ENCODE measurements at places on chromosomes 6 and 20.

GRCh38 chr20:5046656-5047339, 45.5 kb upstream of the SLC23A2 start:
- peak; percentile 46 for DNase-seq

- DNase-seq: no peak
Measured at GRCh38 chr20:58828136-58828535, 22.6 kb downstream of the GNAS-AS1 start.

- peak; percentile 91 for DNase-seq
Measured at GRCh38 chr6:52663120-52663935, 7.6 kb upstream of the TMEM14A start.

- DNase-seq: peak; percentile 48
Measured at GRCh38 chr6:96923871-96924493, 546 bp upstream of the KLHL32 start.

GRCh38 chr20:49272654-49273053, 5.2 kb downstream of the ZNFX1 start:
- DNase-seq: no peak

- no peak for DNase-seq
Measured at GRCh38 chr6:123747515-123747914, 56.1 kb upstream of the NKAIN2 start.

DNA sequence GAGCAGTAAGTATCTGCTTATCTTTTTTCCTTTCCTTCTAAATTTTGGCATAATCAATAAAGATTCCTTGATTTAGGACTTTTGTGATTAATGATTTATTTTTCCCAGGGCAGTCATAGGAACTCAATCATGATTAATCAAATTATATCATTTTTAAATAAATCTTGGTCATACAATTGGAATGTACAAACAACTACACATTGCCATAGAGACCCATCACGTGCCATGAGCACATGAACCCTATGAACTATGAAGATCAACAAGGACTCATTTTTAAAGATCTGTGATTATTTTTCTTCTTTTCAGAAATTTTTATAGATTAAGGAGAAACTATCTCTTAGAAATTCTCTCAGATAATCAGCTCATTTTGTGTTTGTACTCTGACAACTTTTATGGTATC, 622.4 kb downstream of the BCKDHB start:
- no peak for DNase-seq

DNA sequence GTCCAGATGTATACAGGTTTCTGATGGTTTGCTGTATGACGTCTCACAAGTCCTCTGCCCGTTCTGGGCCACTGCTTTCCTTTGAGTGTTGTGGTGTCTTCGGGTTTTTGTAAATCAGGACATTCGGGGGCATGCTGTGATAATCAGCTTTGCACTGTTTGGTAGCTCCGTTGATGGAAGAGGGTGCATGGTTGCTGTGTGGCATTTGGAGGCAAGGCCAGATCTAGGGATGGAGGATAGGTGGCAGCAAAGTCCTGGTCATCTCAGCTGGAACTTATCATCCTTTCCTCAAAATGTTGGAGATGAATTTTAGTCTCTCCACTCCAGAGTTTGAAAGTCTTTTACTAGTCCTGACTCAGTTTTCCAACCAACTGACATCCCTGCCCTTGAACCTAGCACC, 91.0 kb downstream of the SCP2D1 start:
- peak; percentile 31 for DNase-seq

DNA sequence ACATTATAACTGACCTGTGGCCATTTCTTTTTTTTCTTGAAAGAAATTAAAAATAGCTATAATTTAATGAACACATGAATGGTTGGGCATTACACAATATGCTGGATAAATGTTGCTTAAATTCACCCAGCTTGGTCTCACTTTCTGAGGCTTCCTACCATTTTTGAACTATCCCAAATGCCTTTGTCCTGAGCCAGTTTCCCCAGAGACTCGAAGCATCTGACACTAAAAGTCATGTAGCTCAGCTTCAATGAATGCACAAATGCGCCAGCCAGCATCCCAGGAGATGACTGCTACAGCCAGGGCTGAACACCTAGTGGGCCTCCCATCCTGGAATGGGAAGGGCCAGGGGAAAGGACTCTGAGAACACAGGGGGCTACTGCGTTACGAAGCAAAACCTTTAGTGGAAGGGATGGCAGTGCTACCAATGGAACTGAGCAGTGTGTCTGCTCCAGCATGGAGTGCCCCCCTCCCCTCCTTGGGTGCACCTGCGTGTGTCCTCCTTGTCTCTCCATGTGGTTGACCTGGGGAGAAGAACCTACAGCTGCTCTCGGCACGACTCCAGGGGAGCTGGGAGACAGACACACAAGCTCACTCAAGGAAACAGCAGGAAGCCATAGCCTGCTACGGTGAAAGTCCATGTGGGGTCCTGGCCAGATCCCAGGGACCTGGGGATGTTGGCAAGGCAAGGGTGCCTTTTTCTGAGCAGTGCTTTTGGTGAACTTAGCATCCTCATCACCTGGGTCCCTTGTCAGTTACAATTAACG, 60.9 kb downstream of the IRF4 start:
- no peak for DNase-seq

DNA sequence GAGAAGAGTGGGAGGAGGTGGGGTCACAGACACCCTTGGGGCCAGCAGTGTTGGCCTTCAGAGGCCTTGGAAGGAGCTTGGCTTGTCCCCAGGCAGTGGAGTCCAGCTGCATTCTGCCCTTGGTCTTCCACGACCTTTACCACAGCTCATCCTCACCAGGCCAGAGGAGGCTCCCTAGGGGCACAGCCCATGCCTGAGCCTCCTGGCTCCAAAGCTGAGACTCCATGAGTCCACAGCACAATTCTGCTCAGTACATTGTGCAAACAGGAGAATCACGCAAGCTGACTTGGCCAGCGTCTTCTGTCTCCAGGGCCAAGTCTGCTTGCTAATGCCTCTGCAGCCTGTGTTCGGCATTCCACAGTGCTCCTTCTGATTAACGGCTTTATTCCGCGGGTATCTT, 337.2 kb downstream of the SMOC2 start:
- no peak for DNase-seq

GRCh38 chr20:47857569-47858464, 72.5 kb upstream of the SULF2 start:
- DNase-seq: no peak

DNA sequence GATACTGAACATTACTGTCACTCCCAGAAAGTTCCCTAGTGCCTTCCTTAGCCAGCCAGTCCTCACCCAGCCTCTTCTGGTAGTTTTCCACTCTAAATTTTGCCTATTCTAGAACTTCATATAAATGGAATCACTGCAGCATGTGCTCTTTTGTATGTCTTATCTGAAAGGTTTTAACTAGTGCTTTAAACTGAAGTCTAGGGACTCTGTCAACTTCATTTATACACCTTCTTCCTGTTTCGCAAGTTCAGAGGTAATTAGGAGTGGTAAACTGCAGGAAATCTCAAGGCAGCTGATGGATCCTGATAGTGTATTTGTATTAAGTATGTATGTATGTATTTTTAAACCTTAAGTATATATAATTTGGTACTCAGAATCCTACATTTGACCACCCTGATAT, 94.3 kb downstream of the TCP11 start:
- peak; percentile 69 for DNase-seq

- peak; percentile 23 for DNase-seq
Measured at GRCh38 chr6:22149501-22150367, 147.1 kb downstream of the PRL start.

GRCh38 chr20:43681991-43682410, 15.1 kb downstream of the MYBL2 start:
- DNase-seq: peak; percentile 70

GRCh38 chr20:41147767-41148191, 10.4 kb downstream of the PLCG1 start:
- DNase-seq: no peak

GRCh38 chr20:1001116-1001515, 995 bp downstream of the RSPO4 start:
- DNase-seq: no peak

GRCh38 chr6:150549674-150550101, 50.0 kb upstream of the PLEKHG1 start:
- DNase-seq: no peak

DNA sequence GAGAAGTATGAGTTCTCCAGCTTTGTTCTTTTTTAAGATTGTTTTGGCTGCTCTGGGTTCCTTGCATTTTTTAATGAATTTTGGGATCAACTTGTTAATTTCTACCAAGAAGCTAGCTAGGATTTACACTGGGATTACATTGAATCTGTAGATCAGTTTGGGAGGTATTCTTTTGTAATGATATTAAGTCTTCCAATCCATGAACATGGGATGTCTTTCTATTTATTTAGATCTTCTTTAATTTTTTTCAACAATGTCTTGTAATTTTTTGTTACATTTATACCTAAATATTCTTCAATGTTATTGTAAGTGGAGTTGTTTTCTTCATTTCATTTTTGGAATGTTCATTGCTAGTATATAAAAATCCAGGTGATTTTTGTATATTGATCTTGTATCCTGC, 12.5 kb downstream of the PRIM2 start:
- DNase-seq: peak; percentile 15

DNA sequence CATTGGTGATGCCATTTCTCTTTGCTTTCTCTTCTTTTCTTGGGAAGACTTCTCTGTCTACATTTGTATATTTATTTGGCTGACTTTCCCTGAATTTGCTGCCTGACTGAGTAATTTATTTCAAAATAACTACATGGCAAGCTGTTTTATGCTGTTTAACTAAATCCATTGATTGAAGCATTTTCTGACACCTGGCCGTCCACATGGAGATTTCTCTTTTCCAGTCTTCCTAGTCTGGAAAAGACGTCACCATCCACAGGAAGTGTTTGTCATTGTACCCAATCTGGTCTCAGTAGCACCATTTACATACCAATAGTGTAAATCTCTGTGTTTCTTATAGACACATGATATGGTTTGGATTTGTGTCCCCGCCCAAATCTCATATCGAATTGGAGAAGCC, 9.2 kb upstream of the MAS1L start:
- DNase-seq: no peak

DNA sequence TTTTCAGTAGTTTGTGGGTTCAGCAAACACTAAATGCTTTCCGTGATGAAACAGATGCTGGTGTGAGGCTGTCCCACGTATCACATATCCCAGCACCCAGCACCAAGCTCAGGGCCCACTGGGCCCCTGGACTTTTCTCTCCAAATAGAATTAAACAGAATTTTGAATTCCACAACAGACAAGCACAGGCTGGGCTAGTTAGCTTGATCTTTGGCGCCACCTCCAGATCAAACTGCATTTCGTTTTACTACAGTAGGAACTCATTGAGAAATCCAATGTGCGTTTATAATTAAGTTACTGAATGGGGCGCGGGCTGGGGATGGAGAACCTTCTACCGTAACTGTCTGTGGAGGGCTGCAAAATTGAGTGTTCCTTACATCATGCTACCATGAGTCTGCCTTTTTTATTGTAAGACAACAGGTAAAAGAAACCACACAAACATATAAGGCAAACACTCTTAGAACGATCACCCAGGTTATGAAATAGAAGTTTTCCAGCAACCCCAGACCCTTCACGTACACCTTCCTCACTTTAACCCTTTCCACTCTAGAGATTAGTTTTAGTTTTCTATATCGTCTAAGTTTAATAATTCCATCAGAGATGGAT, 107.8 kb downstream of the ZFP64 start:
- DNase-seq: peak; percentile 78

DNA sequence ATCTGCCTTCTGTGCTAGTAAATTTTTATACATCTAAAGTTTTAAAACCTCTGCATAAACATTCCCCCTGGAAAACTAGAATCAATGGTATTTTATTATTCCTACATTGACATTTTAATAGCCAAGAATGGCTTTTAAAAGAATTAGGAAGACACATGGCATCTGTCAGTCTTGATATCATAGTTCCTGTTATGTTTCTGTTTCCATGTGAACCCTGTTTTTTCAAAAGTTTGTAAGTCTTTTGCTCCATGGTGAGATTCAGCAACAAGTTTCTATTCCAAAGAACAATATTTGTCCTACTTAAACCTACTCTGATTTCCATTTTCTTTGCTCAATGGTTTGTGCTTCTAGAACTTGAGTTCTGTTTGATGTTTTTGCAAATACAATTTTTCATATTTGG, 95.2 kb downstream of the PLEKHG1 start:
- no peak for DNase-seq

GRCh38 chr6:146601352-146601751, 2.6 kb downstream of the ADGB start:
- no peak for DNase-seq

GRCh38 chr6:19569563-19569962, 267.6 kb upstream of the ID4 start:
- DNase-seq: no peak

GRCh38 chr20:11170565-11170964, 496.8 kb upstream of the JAG1 start:
- DNase-seq: no peak

GRCh38 chr6:8157839-8158238, 55.5 kb upstream of the EEF1E1 start:
- no peak for DNase-seq

DNA sequence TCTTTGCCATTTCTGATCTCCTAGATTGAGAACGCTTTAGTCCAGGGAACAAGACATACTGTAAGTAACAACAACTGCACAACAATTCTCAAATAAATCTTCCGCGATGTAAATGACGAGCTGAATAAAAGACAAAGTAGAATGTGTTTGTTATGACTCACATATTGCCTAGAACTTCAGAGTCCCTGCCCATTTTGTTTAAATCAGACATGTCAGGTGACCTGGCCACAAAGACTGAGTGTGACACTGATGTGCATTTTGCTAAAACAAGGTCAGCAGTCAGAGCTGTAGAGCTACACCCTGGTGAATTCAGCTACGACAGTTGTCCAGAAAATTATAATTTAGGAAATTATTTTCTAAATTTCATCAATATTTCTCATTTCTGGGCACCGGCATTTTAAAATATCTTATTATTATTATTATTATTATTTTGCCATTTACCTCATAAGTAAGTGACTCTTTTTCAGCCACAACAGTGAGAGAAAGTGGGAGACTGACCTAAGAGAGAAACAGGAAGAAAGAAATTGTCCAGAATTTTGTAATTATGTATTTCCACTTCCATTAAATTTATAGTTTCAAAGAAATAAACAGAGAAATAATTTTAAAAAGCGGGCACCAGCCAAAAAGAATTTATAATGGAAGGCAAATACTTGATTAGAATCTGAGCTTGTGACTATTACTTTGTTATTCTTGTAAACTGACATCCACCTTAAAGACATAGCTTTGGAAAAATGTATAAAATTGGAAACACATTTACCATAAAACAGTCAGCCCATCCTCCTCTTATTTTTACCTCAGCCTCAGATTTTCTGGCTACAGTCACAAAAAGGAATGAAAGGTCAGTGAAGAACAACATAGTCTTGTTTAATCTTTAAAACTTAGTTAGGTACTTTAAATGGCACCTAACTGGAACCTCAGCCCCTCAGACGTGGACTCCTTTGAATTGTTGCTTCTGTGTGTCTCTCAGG, 157.0 kb upstream of the CITED2 start:
- DNase-seq: peak; percentile 61

Measured in common myeloid progenitor, CD34-positive (primary cell).